Activated CD4-positive, alpha-beta memory T cell treated with anti-CD3 and anti-CD28 coated beads for 36 hours (primary cell): ENCODE measurements at places on chromosomes 5 and 9. TPM values are rescaled to one million over a fixed set of nuclear protein-coding genes. Genes with fewer than 3 reads are reported as not detected.

The CD180 gene
- total RNA-seq: 0.21 TPM

The TLR4 gene
- not detected for total RNA-seq

The JMY gene
- 8.6 TPM for total RNA-seq

The GRM6 gene
- not detected for total RNA-seq

The NCBP1 gene
- 43.4 TPM for total RNA-seq

The ANKRD55 gene
- 2.6 TPM for total RNA-seq

The STPG3 gene
- total RNA-seq: not detected

The JAKMIP2 gene
- total RNA-seq: 1.1 TPM

The PCDHGB6 gene
- 0.07 TPM for total RNA-seq

The PGM5 gene
- not detected for total RNA-seq

The CDX1 gene
- not detected for total RNA-seq

The SPATA31E1 gene
- total RNA-seq: not detected

The IGFBPL1 gene
- not detected for total RNA-seq

The RNF14 gene
- 39.5 TPM for total RNA-seq

The CCIN gene
- total RNA-seq: not detected

The SAXO1 gene
- total RNA-seq: 0.31 TPM

The NUTM2F gene
- not detected for total RNA-seq

The PCDHA12 gene
- not detected for total RNA-seq

The MYOZ3 gene
- 0.21 TPM for total RNA-seq

The TAF11L5 gene
- total RNA-seq: not detected

The SLC6A7 gene
- total RNA-seq: not detected

The FLT4 gene
- total RNA-seq: 2.0 TPM

The LRRC8A gene
- total RNA-seq: 18.0 TPM

The SPEF2 gene
- total RNA-seq: 13.0 TPM

The FOXD4L5 gene
- 0.07 TPM for total RNA-seq

The ANKRD34B gene
- total RNA-seq: not detected

The YIPF5 gene
- total RNA-seq: 41.4 TPM

The BDP1 gene
- total RNA-seq: 23.7 TPM

The GTF2H2 gene
- total RNA-seq: 52.4 TPM

The KIF3A gene
- total RNA-seq: 12.1 TPM

The ZMYND19 gene
- total RNA-seq: 42.6 TPM

The ZFP2 gene
- 0.40 TPM for total RNA-seq

The GNA14 gene
- not detected for total RNA-seq

The SCAMP1 gene
- total RNA-seq: 18.3 TPM

The EFNA5 gene
- total RNA-seq: not detected

The PRRT1B gene
- total RNA-seq: not detected

The TRPM6 gene
- total RNA-seq: 0.10 TPM

The VPS13A gene
- total RNA-seq: 27.3 TPM

The IGIP gene
- 2.2 TPM for total RNA-seq

The C5 gene
- 2.5 TPM for total RNA-seq

The SVEP1 gene
- total RNA-seq: not detected

The FOXI1 gene
- not detected for total RNA-seq

The ROPN1L gene
- total RNA-seq: not detected

The NR5A1 gene
- not detected for total RNA-seq

The SLC36A3 gene
- not detected for total RNA-seq

The PCDHGA12 gene
- 0.07 TPM for total RNA-seq

The DOK3 gene
- total RNA-seq: 0.52 TPM

The DND1 gene
- total RNA-seq: 2.5 TPM

The KCTD16 gene
- 0.24 TPM for total RNA-seq

The CARTPT gene
- total RNA-seq: not detected

The SPOCK1 gene
- total RNA-seq: not detected

The SPATA9 gene
- total RNA-seq: not detected
